Skin of body (tissue), 3 donors: ENCODE measurements at places on chromosomes 2 and 18.

DNA sequence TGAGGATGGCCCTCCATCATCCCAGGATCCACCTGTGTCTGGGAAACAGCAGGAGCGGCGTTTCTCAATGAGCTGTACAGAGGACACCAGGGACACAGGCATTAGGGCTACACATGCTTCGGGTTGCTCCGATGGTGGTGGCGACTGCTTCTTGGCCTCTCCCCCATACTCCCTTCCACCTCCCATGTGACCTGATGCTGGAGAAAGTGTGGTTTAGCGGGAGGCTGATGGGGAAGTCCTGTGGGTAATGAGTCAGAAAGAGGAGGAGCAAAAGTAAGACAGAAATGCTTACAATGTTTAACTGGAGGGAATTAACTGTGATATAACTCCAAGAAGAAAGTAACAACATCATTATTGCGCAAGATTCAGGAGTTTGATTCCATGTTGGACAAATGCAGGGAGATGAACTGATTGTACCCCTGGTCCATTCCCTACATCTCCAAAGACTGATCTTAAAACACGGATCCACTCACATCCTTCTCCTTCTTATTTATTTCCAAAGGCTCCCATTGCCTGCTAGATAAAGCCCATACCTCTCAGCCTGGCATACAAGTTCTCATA, 186.6 kb downstream of the NRP2 start:
- DNase-seq, result no peak

DNA sequence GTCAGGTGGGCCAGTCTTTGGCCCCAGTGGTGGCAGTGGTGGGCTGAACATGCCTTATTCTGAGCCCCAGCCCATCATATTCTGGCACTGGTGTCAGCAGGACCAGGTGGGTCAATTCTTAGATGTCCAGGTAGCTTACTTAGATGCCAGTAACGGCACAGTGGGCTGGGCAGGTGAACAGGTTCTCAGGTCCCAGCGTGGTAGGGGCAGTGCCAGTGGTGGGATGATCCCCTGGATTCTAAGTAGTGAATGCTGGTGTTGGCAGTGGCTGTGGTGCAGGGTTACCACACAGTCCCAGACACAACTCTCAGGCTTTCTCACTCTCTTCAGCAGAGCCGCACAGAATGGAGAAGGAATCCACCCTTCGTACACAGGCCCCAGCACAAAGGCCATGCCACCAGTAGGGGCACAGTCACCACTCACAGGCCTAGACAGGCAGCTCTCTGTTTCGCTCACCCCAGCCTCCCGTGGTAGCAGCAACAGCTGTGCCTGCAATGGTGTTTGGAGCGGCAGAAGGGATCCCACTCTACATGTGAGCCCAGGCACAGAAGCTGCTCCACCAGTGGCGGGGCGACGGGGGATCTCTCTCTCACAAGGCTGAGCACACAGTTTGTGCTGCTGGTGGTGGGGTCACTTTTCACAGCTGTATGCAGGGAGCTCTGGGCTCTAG, 97.3 kb downstream of the ANKRD12 start:
- DNase-seq, result no peak

- DNase-seq, result no peak
Observed at GRCh38 chr2:189391201-189391600, 50.1 kb upstream of the WDR75 start.

DNA sequence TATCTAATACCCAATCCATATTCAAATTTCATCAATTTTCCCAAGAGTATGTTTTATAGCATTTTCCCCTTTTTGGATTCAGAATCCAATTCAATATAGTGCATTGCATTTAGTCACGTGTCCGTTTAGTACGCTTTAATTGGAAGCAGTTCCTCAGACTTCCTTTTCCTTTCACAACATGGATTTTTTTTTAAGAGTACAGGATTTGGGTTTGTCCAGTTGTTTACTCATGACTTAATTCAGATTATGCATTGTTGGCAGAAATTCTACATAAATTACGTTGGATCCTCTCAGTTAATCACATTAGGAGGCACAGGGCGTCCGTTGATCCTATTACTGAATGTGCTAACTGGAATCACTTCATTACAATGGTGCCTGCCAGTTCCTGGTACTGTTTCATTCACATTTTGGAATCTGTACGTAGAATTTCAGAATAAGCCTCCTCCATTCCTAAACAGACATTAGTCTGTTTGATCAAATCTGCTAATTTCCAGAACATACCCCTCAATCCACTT, 70.0 kb upstream of the ATIC start:
- DNase-seq, result no peak

- no peak for DNase-seq
Observed at GRCh38 chr18:76821356-76821874, 942 bp upstream of the ZNF236 start.

DNA sequence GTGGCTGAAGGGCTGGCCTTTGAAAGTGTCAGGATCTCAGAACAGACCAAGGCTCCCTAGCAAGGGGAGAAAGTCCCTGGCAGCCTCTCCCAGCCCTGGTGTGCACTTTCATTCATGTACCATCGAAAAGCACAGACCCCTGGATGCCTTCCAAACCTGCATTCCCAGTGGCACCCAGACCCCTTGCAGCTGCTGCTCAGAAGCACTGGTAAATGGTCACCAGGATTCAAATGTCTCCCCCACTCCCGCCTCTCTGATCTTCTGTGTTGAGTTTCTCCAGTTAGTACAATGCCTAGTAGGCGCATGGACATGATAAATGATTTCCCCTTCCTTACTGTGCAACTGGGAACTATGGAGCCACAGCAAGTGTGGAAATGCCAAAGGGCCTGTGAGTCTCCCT, 180.0 kb downstream of the GLI2 start:
- no peak for DNase-seq

- DNase-seq, result no peak
Observed at GRCh38 chr2:46123013-46123412, 174.2 kb upstream of the EPAS1 start.

- no peak for DNase-seq
Observed at GRCh38 chr2:33660416-33661123, 61.5 kb upstream of the FAM98A start.

DNA sequence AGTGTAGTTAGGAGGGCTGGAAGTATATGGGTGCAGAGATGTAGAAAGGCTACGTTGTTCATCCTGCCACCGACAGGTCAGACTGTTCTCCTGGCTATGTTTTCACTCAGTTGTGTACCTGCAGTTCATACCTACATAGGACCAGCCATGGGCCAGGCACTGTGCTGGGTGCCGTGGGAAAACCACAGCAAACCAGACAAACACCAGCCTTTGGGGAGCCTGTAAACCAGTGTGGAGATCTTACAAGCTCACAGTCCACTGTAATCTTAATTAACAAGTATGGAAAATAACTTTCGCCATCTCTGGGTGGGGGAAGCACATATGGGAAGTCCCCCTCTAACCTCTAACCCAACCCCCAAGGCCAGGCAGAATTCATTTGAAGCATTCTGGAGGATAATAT, 12.7 kb downstream of the NCK2 start:
- DNase-seq, result no peak

DNA sequence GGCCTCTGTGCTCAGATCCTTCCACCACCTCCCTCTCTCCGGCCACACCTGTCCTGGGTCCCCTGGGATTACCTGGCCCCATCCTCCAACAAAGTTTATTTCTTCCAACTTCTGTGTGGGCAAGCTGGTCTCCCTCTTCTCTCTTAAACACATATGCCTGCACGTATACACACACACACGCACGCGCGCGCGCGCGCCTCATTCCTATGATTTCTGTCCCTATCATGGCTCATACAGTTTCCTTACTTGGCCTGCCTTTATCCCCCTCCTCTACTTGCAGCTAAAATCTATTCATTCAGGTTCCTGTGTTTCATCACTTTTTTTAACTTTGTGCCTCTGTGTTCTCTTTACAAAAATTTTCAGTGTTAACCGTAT, 96.4 kb downstream of the LOXHD1 start:
- no peak for DNase-seq
